IMR-90 (cell line): ENCODE measurements at places on chromosomes 7 and 10. TPM values are rescaled to one million over a fixed set of nuclear protein-coding genes. Genes with fewer than 3 reads are reported as not detected.

GRCh38 chr10:69814251-69814650, 12.5 kb downstream of the COL13A1 start:
- H3K27ac ChIP-seq: no peak overlapping the region
- H3K4me3 ChIP-seq: no peak overlapping the region
- peaks cover 30% of the 10 kb centered on the region for H3K4me1 ChIP-seq
- DNase-seq: no peak
- no peaks in the 10 kb centered on the region for H3K27me3 ChIP-seq

DNA sequence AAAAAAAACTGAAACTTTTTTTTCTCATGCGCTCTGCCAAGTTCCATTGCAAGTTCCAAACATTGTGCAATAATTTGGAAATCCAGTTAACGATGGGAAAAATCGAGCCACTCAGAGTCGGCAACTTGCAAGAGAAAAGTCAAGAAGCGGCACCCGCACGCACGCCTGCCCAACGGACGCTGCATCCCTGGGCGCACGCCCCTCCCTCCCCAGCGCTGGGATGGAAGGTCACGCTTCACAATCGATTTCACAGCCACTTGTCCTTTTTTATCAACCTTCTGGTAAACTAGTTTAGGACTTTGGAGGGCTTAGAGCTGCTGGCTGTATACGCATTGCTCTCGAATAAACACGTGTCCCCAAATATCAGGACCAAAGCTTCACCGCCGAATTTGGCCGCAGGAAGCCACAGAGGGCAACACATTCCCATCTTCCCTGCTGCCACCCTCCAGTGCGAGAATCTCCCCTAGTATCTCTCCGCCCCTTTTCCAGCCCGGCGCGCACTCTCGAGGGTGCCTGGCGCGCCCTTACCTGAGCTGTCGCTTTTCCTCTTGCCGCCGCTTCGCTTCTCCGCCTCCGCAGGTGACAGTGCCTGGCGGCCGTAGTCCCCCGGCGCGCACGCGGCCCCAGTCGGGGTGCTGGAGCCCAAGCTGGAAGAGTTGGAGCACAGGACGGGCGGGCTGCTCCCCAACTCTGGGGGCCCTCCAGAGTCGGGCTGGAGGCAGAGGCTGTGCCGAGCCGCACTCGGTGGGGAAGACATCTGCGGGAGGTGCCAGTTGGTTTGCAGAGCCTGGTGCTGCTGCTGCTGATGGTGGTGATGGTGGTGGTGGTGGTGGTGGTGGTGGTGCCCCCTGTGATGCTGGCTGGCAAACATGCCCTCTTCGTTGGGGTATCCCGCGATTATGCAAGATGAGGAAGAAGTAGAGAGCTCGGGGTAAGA, 857 bp downstream of the MEOX2 start:
- H3K36me3 ChIP-seq: no peaks in the 10 kb centered on the region
- peaks cover 46% of the 10 kb centered on the region for H3K27me3 ChIP-seq
- H3K27ac ChIP-seq: no peak overlapping the region
- H3K4me3 ChIP-seq: no peak overlapping the region

GRCh38 chr7:141842904-141843303, 1.6 kb upstream of the PRSS37 start:
- H3K36me3 ChIP-seq: no peaks in the 10 kb centered on the region
- no peak overlapping the region for H3K27ac ChIP-seq
- no peaks in the 10 kb centered on the region for H3K27me3 ChIP-seq
- no peak overlapping the region for H3K4me3 ChIP-seq

DNA sequence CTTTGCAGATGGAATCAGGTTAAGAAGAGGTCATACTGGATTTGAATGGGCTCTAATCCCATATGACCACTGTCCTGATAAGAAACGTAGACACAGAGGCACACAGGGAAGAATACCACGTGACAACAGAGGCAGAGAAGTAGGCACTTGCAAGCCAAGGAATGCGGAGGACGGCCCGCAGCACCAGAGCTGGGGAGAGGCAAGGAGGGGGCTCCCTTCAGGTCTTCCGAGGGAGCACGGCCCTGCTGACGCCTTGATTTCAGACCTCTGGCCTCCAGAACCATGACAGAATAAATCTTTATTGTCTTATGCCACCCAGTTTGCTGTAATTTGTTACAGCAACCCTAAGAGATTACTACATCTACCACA, 44.7 kb upstream of the TMEM213 start:
- no peak overlapping the region for H3K27ac ChIP-seq
- peaks cover 8% of the 10 kb centered on the region for H3K27me3 ChIP-seq
- no peak for DNase-seq
- no peaks in the 10 kb centered on the region for H3K36me3 ChIP-seq

- H3K36me3 ChIP-seq: no peaks in the 10 kb centered on the region; the same call in 1 of the 2 replicates
- H3K4me3 ChIP-seq: no peak overlapping the region
- DNase-seq: no peak
- H3K27me3 ChIP-seq: peaks cover 34% of the 10 kb centered on the region
- peaks cover 9% of the 10 kb centered on the region for H3K4me1 ChIP-seq
- H3K27ac ChIP-seq: no peak overlapping the region
Observed at GRCh38 chr10:126015413-126015812, 119.0 kb downstream of the FANK1 start.

- no peak overlapping the region for H3K4me3 ChIP-seq
- DNase-seq: peak; percentile 3
- no peak overlapping the region for H3K27ac ChIP-seq
- H3K4me1 ChIP-seq: peaks cover 11% of the 10 kb centered on the region
- H3K36me3 ChIP-seq: no peaks in the 10 kb centered on the region
Observed at GRCh38 chr7:16417906-16418305, 3.4 kb downstream of the CRPPA start.

DNA sequence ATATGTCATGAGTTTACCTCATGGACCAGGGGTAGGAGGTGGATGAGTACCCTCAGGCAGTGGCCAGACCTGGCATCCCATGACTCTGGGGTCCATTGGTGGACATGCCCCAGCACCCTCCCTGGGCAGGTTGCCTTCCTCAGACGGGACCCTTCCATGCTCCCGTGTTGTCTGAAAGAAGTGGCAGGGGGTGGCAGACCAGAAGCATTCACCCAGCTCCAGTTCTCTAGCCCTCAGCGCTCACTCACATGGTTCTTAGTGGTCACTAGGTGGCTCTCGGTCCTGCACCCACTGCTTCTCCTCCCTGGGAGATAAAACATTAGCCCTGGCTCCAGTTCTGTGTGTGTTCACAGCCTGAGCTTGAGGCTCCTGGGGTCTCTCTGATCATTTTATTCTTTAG, 6.0 kb downstream of the RBP3 start:
- H3K4me3 ChIP-seq: no peak overlapping the region
- DNase-seq: peak; percentile 5

DNA sequence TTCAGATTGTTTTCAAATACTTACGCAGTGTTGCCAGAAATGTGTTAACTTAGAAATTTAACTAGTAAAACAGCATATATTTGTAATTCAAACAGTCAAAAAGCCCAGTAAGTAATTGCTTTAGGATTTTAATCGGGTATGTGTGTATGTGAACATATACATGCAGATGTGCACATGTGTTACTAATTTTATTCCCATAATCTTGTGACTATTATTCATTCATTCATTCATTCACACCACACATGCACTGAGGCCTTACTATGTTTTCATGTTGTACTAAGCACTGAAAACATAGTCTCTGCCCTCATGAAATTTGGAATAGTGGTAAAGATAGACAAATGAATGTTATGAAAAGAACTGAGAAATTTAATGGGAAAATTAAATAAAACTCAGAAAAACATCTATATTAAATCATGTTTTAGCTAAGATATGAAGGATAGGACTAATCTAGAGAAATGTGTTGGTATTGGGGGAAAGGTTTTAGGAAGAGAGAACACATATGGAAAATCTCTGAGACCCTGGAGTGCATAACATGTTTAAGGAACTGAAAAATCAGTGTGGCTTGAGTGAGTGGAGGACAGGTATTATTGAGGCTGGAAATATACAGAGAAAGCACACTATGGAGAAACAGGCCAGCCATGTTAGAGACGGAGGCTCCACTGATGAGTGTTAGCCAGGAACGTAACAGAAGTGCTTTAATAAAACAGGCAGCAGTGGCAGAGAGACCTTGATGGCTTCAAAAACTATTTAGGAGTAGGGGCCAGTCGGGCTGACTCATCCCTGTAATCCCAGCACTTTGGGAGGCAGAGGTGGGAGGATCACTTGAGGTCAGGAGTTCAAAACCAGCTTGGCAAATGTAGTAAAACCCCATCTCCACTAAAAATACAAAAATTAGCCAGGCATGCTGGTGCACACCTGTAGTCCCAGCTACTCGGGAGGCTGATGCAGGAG, 80.3 kb downstream of the HDAC9 start:
- no peak overlapping the region for H3K4me3 ChIP-seq
- H3K27ac ChIP-seq: no peak overlapping the region
- H3K36me3 ChIP-seq: no peaks in the 10 kb centered on the region
- H3K4me1 ChIP-seq: no peaks in the 10 kb centered on the region; the same call in 1 of the 2 replicates

GRCh38 chr10:50275650-50276235, 24.4 kb upstream of the ASAH2 start:
- H3K36me3 ChIP-seq: no peaks in the 10 kb centered on the region
- no peak overlapping the region for H3K27ac ChIP-seq
- no peaks in the 10 kb centered on the region for H3K4me1 ChIP-seq

DNA sequence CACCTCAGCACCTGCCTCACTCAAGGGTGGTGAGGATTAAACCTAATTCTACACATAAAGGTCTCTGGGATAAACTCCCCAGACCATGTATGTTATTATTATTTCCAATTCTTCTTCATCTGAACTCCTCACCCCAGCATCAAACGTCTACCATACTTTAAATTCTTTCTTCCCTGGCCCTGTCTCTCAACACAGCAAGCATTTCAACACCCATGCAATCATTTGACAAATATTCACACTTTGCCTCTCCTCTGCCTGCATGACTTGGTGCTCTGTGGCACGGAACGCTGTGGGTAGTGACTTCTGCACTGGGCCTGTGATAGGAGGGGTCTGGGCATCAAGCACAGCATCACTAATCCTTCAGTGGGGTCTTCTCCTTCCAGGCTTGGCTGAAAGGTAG, 490.8 kb downstream of the TNS3 start:
- H3K27me3 ChIP-seq: no peaks in the 10 kb centered on the region
- peaks cover 27% of the 10 kb centered on the region for H3K4me1 ChIP-seq
- H3K4me3 ChIP-seq: no peak overlapping the region
- DNase-seq: peak; percentile 25

DNA sequence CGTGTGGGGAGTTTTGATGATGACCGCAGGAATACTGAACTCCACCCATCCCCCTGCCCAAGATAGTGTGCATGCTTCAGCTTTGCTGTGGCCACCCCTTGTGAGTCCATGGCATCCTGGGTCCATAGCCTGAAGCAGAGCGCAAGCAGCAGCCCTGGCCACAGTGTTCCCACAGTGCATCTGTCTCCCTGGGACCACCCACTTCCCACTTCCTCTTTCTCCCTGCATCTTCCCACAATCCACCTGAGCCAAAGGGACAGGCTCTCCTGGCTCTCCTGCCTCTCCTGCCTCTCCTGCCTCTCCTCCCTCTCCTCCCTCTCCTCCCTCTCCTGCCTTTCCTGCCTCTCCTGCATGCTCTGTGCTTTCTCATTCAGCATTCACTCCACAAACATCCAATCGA, 150.7 kb downstream of the PAXIP1 start:
- no peaks in the 10 kb centered on the region for H3K27me3 ChIP-seq
- no peaks in the 10 kb centered on the region for H3K36me3 ChIP-seq
- no peak overlapping the region for H3K27ac ChIP-seq
- no peaks in the 10 kb centered on the region for H3K4me1 ChIP-seq
- no peak for DNase-seq

- H3K27me3 ChIP-seq: no peaks in the 10 kb centered on the region
- no peak overlapping the region for H3K4me3 ChIP-seq
- no peak overlapping the region for H3K27ac ChIP-seq
- no peaks in the 10 kb centered on the region for H3K36me3 ChIP-seq
- DNase-seq: no peak
Observed at GRCh38 chr7:122412441-122412840, 107.9 kb upstream of the FEZF1 start.

The ANKRD1 gene
- 10.8 and 19.4 TPM in 2 replicates for total RNA-seq

The PIK3CG gene
- under 0.01 TPM in 2 replicates for total RNA-seq

The ZNF117 gene
- total RNA-seq: 2.9 and 4.4 TPM in 2 replicates

The PDK4 gene
- under 0.01 TPM in 2 replicates for total RNA-seq

The ANXA8L1 gene
- total RNA-seq: 0.18 and 0.28 TPM in 2 replicates

The SPDYE6 gene
- total RNA-seq: not detected in 2 replicates

The CLCN1 gene
- not detected in 2 replicates for total RNA-seq
